Pancreas (tissue), 10 donors: ENCODE measurements at places on chromosomes 4 and X. TPM values are rescaled to one million over a fixed set of nuclear protein-coding genes. Genes with fewer than 3 reads are reported as not detected.

- DNase-seq: no peak
These were observed 174.0 kb downstream of the GLUD2 start for GRCh38 chrX:121221322-121221977.

GRCh38 chr4:125994024-125994423 is 679.3 kb downstream of the FAT4 start:
- DNase-seq: no peak

GRCh38 chr4:186095406-186095805 is 9.1 kb upstream of the FAM149A start:
- DNase-seq: no peak

Gene PRMT9
- 4.2 TPM for polyA plus RNA-seq

DNA sequence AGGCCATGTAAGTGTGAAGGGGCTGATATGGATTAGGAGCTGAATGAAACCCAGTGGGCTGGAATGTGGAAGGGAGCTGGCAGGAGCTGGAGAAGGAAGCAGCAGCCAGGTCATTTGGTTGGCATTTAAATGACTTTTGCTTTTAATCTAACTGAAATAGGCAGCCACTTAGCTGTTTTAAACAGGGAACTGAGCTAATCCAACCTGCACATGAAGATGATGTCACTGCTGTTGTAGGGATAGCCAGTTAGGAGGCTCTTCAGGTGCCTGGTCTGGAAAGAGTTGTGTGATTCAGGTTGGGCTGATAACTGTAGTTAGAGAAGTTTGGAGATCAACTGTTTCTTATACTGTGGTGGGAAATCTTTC is 122.4 kb downstream of the PALLD start:
- DNase-seq: no peak

Gene LONRF3
- 1.4 TPM for polyA plus RNA-seq

Gene TSPAN7
- 68.1 TPM for polyA plus RNA-seq

- DNase-seq: no peak
These were observed 27.8 kb upstream of the WWC2 start for GRCh38 chr4:183071222-183071621.

DNA sequence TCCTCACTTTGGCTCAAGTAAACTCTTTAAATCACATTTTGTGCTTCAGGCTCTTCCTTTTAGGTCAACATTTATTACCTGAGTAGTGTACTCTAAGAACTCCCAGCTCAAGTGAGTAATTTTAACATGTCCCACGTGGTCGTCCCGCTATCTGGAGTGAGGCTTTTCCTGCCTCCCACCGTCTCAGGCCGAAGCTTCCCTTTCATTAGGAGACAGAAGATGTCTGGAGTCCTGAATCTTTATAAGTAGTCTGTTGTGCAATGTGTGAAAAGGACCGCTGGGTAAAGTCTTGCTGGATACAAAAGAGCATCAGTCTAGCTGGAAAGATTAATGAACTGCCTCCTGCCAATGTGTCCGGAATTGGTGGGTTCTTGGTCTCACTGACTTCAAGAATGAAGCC is 117.7 kb upstream of the NEIL3 start:
- DNase-seq: no peak

- DNase-seq: no peak
These were observed 44.1 kb upstream of the FAT1 start for GRCh38 chr4:186767794-186768193.

Gene DMRTC1
- not detected for polyA plus RNA-seq

GRCh38 chr4:171891038-171891437 is 77.8 kb downstream of the GALNTL6 start:
- DNase-seq: no peak

Gene RNF150
- polyA plus RNA-seq: 3.0 TPM

DNA sequence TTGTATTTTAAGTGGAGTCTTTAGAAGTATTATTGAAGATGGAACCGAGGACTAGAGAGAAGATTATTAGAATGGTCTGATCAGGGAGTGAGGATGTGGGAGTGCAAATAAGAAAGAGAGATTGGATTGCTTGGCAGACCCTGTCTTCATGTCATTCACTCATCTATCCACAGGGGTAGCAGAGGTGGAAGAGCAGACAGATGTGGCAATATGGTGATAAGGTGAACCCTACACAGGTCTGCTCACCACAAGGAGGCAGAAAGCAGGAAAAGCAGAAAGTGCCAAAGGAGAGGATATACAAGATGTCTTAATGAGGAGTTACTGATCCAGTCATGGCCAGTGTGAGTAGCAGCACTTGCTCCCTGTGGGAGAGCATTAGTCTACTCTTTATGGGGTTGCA is 129.4 kb downstream of the MAGEE2 start:
- DNase-seq: no peak
